ENCODE measurements at places on chromosomes 6 and 20. TPM values are rescaled to one million over a fixed set of nuclear protein-coding genes. Genes with fewer than 3 reads are reported as not detected.
A peak's percentile ranks its signal among the peaks of the same experiment; 100 is the strongest.

- no peak overlapping the region for H3K4me3 ChIP-seq
- H3K36me3 ChIP-seq = no peaks in the 10 kb centered on the region
- no peak for DNase-seq
Measured at GRCh38 chr20:33275215-33275614, 7.8 kb upstream of the BPIFB1 start.

DNA sequence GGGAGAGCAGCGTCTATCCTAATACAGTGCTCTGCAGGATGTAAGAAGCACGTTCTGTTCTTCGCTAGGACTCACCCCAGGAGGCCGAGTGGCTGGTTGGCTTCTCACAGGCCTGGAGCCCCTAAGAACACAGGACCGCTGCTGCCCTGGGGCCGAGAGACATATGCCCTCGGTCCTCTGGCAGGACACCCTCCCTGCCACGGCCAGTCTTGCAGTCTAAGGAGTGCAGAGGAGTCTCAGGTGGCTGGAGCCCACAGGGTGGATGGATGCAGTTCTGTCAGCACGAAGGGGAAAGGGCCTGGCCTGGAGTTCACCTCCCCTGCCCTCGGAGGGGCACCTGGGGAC lies 96.5 kb downstream of the SMOC2 start:
- H3K4me3 ChIP-seq = no peak overlapping the region
- no peaks in the 10 kb centered on the region for H3K36me3 ChIP-seq
- H3K27me3 ChIP-seq = no peaks in the 10 kb centered on the region
- no peak for DNase-seq
- no peak overlapping the region for H3K27ac ChIP-seq
- H3K4me1 ChIP-seq = no peaks in the 10 kb centered on the region

GRCh38 chr20:44361021-44361420 lies 5.5 kb downstream of the HNF4A start:
- no peak overlapping the region for H3K27ac ChIP-seq
- no peaks in the 10 kb centered on the region for H3K4me1 ChIP-seq
- no peak overlapping the region for H3K4me3 ChIP-seq
- H3K36me3 ChIP-seq = no peaks in the 10 kb centered on the region

DNA sequence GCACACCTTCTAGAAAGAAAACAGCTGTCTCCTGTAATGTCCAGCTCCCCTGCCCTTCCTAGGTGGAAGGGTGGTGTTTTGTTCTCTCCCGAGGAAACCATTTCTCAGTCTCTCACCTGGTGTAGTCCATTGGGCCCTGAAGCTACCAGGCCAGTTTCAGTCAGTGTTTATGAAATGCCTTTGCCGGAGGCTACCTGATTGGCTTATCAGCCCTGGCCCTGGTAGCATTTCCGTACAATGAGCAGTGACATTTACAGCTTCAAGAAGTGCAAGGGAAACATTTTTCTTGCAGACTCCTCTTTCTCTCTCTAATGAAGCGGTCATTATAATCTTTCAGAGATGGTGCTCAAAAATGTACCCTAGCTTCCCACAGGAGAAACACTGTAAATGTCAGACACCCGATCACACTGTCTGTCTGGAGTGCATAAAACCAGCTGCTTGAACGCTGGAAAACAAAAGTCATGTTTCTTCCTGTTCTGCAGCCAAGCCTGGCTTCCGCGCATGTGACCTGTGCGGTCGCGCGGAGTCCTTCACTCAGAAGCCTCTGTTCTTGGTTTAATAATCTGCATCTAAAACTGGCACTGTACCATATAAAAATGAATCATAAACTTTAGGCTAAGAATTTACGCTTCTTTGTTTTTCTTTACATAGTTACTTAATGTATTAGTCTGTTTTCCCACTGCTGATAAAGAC lies 28.4 kb upstream of the SAYSD1 start:
- DNase-seq = peak; percentile 11
- H3K4me3 ChIP-seq = no peak overlapping the region
- no peaks in the 10 kb centered on the region for H3K36me3 ChIP-seq
- H3K27me3 ChIP-seq = peaks cover 9% of the 10 kb centered on the region
- peak overlapping the region; percentile 53 for H3K27ac ChIP-seq

SUMO4 gene
- 11.4 TPM for total RNA-seq

- H3K27ac ChIP-seq = no peak overlapping the region
- no peak for DNase-seq
- H3K36me3 ChIP-seq = no peaks in the 10 kb centered on the region
- H3K4me3 ChIP-seq = no peak overlapping the region
Measured at GRCh38 chr6:4781426-4781825, 5.2 kb downstream of the CDYL start.

DNA sequence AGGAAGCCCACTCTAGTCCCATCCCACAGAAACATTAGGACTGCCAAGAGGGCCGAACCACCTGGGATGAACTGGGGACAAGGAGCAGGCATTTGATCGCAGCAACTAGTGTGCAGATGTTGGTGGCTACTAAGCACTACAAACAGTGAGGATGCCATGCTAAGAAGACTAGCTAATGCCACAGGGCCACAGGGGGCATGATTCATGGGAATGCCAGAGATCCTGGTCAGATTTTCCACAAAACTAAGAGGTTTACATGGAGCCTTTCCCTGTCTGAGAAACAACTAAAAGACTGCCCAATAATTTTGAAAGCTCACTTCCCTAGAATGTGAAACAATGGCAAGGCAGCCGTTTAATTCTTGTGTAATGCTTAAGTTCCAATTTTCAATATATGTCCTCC lies 375.9 kb upstream of the PTCHD4 start:
- no peak for DNase-seq
- H3K27ac ChIP-seq = no peak overlapping the region
- no peaks in the 10 kb centered on the region for H3K4me1 ChIP-seq
- H3K27me3 ChIP-seq = no peaks in the 10 kb centered on the region
- no peaks in the 10 kb centered on the region for H3K36me3 ChIP-seq

GSTA3 gene
- total RNA-seq = not detected

GRCh38 chr6:73798592-73798991 lies 102.6 kb downstream of the CD109 start:
- DNase-seq = no peak
- no peaks in the 10 kb centered on the region for H3K4me1 ChIP-seq
- no peak overlapping the region for H3K4me3 ChIP-seq
- no peak overlapping the region for H3K27ac ChIP-seq

Data from T-cell (primary cell).